ENCODE measurements at places on chromosomes 6 and 20. TPM values are rescaled to one million over a fixed set of nuclear protein-coding genes. Genes with fewer than 3 reads are reported as not detected.

GRCh38 chr20:51067792-51068191 lies 44.9 kb upstream of the KCNG1 start:
- DNase-seq: no peak

GRCh38 chr20:49245921-49246740 lies 26.9 kb downstream of the DDX27 start:
- peak; percentile 50 for DNase-seq

DNA sequence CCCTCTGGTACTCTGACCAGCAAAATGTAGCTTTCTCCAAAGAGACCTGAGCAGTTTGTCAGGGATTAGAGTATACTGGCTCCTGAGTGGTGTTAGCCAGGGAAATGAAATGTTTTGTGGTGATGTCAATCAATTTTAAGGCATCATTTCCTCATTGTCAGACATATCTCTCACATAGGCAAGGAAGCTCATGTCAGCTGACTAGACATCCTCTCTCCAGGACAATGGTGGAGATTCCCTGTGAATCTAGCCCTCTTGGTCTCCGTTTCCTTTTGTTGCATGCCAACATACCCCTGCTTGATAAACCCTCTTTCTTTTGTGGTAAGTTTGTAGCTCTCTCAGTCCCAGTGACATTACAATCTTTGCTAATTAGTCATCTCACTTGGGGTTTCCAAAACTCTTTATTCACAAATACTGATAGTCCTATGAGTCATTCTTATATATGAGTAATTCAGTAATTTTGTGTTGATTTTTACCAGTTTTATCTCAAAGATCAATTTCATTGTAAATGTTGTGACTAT lies 135.6 kb upstream of the PTPRK start:
- DNase-seq: peak; percentile 69

- no peak for DNase-seq
Measured at GRCh38 chr6:24631671-24632070, 14.3 kb downstream of the KIAA0319 start.

GRCh38 chr6:115131709-115132490 lies 789.1 kb upstream of the HS3ST5 start:
- no peak for DNase-seq

The MICB gene
- 18.2 TPM for total RNA-seq

DNA sequence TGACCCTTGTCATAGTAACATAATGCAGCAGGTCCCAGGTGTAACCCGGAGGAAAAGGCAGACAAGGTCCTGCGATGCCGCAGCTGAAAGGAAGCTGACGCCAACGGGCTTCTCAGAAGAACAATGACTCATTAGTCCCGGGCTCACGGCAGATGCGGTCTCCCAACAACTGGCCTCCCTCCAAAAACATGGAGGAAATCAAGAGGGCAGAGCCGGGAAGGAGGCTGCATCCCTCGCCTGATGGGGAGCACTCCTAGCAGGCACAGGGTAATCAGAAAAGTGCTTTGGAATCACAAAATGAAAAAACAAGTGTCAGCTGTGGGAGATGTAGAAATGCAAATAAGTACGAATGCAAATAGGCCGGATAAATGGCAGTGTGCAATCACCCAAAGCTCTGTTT lies 165.2 kb upstream of the AGPAT4 start:
- DNase-seq: peak; percentile 73

DNA sequence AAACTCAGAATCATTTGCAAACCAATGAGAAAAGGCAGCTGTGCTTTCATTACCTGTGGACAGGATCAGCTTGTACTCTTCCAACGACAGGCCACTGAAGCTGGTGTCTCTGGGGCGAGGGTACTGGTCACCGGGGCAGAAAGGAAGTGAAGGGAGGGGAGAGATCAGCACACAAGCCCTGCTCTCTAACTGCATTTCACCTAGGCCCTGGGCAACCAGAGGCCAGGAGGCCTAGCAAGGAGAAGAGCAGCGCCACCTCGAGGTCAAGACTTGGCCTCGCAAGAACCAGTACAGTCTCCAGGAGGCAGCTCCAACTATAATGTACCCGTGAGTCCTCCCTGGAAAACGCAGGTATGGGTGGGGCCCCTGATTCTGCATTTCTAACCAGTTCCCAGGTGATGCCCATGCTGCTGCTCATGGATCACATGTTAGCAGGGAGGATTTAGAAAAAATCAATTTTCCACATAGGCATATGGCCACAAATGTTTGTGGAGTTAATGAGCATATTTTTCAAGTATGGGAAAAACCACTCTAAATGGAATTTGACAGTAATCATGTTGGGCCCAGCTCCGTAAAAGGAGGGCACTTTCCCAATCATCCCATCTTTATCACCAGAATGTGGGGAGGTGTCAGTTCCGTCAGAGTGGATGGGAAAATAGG lies 11.0 kb downstream of the UQCC2 start:
- peak; percentile 65 for DNase-seq

The ERVFRD-1 gene
- not detected for total RNA-seq

GRCh38 chr6:3001773-3002293 lies 2.1 kb downstream of the NQO2 start:
- DNase-seq: peak; percentile 88

- DNase-seq: no peak
Measured at GRCh38 chr6:29537714-29538403, 21.7 kb downstream of the UBD start.

- no peak for DNase-seq
Measured at GRCh38 chr20:36154700-36155628, at the start of gene EPB41L1. EPB41L1 (plus strand) TSS chr20:36154740; CDS start chr20:36173778, 19,038 bp downstream.

DNA sequence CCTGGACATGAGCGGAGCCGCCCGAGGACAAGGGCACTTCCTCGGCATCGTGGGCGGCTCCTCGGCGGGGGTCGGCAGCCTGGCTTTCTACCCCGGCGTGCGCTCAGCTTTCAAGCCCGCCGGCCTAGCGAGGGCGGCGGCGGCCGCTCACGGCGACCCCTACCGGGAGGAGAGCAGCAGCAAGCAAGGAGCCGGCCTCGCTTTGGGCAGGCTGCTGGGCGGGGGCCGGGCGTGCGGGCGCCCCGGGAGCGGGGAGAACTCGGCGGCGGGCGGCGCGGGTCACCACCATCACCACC lies 6.7 kb downstream of the PRDM13 start:
- peak; percentile 41 for DNase-seq

The DCDC2 gene
- 5.4 TPM for total RNA-seq

- DNase-seq: no peak
Measured at GRCh38 chr6:53888931-53889330, 94.1 kb downstream of the LRRC1 start.

GRCh38 chr6:124955108-124955856 lies 7.0 kb upstream of the RNF217 start:
- DNase-seq: no peak

DNA sequence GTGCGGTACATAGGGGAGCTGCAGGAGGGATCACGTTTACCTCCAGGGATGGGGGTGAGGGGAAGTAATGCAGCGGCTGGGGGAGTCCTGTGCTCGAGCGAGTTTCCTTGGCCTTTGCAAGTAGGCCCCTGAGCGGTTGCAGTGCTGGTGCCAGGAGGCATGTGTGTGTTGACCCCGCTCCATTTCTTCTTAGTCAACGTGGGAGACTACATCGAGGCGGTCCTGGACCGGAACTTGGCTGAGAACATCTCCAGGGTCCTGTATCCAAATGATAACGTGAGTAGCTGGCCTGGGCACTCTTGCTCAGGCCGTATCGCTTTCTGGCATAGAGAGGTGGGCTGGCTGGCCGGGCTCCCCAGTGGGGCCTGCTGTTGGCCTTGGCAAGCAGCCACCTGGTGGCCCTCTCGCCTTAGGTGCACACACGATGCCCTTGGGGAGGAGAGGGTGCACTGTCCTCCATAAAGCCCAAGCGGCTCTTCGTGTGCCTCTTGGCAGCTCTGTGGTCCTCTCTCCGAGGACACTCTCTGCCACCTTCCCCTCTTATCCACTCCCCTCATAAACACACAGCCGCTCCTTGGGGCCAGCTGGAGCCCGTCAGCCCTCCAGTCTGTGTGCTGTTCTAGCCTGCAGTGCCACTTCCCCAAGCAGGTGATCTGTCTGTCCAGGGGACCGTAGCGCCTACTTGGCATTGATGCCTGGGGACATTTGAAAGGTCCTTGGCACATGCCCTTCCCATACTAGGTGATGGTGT lies 29.3 kb downstream of the PYGB start:
- no peak for DNase-seq

- no peak for DNase-seq
Measured at GRCh38 chr20:63323357-63323981, 30.5 kb downstream of the COL20A1 start.

DNA sequence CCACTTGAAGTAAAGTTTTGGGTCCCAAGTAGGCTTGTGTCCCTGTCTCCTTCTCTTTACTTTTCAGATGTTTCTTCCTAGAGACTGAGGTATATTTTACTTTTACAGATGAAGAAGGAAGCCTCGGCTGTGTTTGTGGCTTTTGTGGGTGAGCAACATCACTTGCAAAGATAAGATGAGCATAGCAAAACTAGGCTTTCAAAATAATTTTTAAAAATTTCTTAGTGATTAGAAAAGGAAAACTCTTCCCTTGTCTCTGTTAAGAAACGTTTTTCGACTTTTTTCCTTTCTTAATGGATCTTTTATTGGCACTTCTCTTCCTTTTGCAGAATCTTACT lies 7.6 kb downstream of the PTPN1 start:
- no peak for DNase-seq

The NKAIN2 gene
- total RNA-seq: 1.1 TPM

- no peak for DNase-seq
Measured at GRCh38 chr6:30837870-30838269, 46.4 kb upstream of the DDR1 start.

- no peak for DNase-seq
Measured at GRCh38 chr6:119119989-119120388, 41.5 kb upstream of the FAM184A start.

GRCh38 chr20:57281900-57282299 lies 15.5 kb upstream of the BMP7 start:
- DNase-seq: no peak

GRCh38 chr6:167689278-167689677 lies 137.4 kb upstream of the AFDN start:
- no peak for DNase-seq

DNA sequence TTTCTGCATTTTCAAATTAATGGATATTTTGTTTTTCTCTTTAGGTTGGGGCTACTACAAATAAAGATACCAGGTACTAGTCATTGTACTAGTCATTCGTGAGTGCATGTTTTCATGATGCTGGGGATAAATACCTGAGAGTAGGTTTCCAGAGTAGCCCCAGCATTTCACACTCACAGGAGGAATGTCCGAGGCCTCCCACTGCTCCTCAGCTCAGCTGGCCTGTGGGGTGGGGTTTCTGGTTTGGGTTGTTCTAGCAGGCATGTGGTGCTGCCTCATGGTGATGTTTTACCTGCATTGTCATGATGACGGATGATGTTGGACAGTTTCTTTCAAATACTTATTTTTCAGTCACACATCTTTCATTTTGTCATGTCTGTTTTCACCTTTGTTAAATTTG lies 144.5 kb downstream of the SMOC2 start:
- no peak for DNase-seq

The LHFPL5 gene
- total RNA-seq: 1.0 TPM

DNA sequence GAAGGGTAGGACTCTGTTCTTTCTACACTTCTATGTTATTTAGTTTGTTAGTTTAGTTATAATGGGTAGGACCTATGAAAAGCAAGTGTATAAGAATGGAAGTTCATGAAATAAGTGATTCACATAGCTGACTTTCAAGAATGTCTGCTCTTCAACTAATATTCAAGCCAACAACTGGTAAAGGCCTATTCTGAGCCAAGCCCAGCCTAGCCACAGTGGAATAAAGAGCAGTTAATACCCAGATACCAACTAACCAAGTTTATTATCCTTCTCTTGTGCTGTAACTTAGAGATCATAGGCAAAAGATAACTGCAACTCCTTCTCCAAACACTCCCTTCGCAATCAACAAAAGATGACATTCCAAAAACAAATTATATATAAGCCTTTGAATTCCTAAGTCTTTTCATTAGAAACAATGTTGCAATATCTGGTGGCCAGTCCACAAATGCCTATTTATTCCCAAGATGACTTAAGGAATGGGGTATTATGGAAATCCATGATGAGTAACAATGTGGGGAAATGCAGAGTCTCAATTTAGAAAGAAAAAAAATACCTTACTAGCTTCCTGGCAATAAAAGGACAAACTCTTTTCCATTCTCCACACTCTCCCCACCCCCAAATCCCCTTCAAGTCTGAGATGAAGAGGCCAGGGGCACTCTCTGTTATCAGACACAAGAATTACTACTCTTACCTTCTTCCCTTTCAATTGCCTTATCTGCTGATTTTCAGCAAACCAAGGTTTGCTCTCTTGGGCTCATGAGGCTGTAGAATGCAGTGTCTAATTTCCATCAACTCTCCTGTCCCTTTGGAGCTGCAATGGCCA lies 27.4 kb downstream of the BTBD9 start:
- DNase-seq: no peak

GRCh38 chr20:43188861-43189553 lies 699 bp downstream of the PTPRT start:
- no peak for DNase-seq

DNA sequence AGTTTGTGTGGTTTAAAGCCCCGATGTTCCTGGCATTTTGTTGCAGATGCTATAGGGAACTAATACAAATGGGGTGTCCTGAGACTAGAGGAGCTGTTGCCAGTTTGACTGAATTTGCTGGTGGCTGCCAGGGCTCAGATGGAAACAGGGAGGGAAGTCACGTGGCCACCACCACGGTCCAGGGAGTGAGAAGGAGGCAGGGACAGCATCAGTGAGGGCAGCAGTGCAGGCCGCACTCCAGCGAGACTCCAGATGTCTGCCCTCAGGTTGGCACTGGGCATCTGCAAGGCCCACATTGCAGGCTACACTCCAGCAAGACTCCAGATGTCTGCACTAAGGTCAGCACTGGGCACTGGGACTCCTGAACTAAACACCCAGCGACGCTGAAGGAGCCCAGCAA lies 86.2 kb downstream of the RAMACL start:
- DNase-seq: no peak

The SLC35D3 gene
- not detected for total RNA-seq

GRCh38 chr6:157712585-157713295 lies 110.3 kb upstream of the SNX9 start:
- DNase-seq: no peak

The FRMD1 gene
- total RNA-seq: not detected

DNA sequence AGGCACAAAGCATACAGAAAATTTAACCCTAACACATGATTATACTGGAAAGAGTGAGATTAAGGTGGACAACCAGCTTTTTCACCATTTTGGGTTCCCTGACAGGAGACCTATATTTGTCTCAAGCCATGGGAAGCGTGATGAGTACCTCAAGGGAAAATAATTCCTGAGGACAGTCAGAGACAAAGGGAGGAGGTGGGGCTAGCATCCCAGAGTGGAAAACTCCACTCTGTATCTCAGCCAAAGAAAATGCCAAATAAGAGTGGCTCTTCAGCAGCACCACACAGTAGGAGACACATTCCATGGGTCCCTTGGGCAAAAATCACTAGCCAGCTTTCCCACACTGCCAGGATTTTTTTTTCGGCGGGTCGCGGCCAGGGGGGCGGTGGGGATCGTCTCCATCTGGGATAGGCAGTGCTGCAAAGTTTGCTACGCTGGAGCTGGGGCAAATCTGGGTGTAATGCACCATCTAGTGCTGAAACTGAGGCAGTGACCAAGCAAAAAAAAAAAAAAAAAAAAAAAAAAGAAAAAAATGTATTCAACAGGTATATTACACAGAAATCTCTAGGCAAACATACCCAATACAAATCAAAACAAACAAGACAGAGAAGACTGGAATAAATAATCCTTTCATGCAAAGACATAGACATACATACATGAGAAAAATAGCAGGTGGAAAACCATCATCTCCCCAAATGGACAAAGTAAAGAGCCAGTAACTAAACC lies 77.3 kb upstream of the SLC35F1 start:
- peak; percentile 40 for DNase-seq
